ENCODE measurements at places on chromosomes 3 and 15.

- DNase-seq, result no peak
These were observed 1.9 kb downstream of the RTP4 start for GRCh38 chr3:187370051-187370450.

GRCh38 chr3:18681818-18682345, 256.7 kb upstream of the SATB1 start:
- no peak for DNase-seq

GRCh38 chr3:79690072-79690471, 77.7 kb downstream of the ROBO1 start:
- DNase-seq, result no peak

- no peak for DNase-seq
These were observed 97.8 kb downstream of the UACA start for GRCh38 chr15:70665599-70665998.

DNA sequence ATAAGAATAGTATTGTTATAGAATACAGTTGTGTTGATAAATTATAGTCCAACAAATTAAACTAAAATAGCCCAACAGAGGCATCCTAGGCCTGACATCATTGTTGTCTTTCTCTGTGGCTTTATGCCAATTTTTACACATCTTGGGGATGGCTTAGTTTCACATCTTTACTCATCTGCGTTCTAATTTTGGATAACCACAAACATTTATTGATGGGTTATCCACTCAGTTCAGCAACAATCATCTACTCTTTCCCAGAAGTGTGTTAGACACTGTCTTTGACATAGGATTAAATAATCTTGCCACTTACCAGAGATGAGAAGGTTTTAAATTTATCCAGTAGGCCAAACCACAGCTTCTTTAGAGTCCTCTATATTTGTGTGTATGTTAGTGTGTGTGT, 120.8 kb upstream of the PHLDB2 start:
- no peak for DNase-seq

GRCh38 chr15:46300716-46301115, 665.9 kb downstream of the SQOR start:
- no peak for DNase-seq
